ENCODE measurements at places on chromosomes 2 and 18.
A peak's percentile ranks its signal among the peaks of the same experiment; 100 is the strongest.

GRCh38 chr2:160109243-160109642, 46.8 kb upstream of the PLA2R1 start:
- DNase-seq: no peak

- DNase-seq: no peak
These were observed 3.9 kb downstream of the CRACDL start for GRCh38 chr2:98932164-98932563.

DNA sequence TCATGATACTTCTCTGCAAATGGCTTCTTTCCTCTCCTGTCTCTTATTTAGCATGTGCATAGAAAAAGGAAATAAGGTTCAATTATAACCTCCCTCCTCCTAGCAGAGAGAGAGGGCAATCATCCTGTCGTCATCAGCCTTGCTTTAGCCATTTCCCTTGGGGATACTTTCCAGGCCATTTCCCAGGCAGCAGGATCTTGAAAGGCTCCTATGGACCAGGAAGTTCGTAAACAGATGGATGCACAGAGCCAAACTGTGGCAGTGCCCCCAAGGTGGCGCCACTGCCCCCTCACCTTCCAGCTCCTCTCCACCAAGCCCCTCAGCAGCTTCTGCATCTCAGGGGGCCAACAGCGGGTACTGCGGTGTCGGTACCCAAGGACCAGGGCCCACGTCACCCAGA, 157.4 kb downstream of the DTNA start:
- peak; percentile 83 for DNase-seq

GRCh38 chr2:64524604-64525316, 632 bp downstream of the AFTPH start:
- peak; percentile 84 for DNase-seq

GRCh38 chr2:104766683-104767082, 87.2 kb upstream of the POU3F3 start:
- DNase-seq: peak; percentile 65

- no peak for DNase-seq
These were observed 142.5 kb downstream of the MTCL1 start for GRCh38 chr18:8847900-8848299.

Data from endodermal cell (in vitro differentiated cells).